ENCODE measurements at places on chromosomes 6 and 20.

- DNase-seq, result no peak
Measured at GRCh38 chr20:36101192-36101591, 53.3 kb upstream of the EPB41L1 start.

DNA sequence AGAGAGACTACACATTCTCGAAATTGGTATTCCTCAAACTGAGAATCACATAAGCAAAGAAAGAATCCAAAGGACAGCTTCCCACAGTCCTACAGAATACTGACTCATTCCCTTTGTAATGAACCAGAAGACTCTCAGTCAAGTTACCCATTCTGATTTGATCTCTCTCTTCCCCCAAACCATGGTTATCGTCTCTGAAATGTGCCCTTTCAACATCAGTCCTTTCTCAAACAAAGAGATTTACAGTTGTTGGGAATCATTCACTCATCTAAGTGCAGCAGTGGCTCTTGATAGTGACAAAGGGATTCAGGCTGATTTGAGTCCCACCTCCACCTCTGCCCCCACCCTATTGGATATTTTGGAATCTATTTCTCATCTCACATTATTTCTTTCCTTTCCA is 15.0 kb upstream of the RSPO3 start:
- DNase-seq, result no peak

DNA sequence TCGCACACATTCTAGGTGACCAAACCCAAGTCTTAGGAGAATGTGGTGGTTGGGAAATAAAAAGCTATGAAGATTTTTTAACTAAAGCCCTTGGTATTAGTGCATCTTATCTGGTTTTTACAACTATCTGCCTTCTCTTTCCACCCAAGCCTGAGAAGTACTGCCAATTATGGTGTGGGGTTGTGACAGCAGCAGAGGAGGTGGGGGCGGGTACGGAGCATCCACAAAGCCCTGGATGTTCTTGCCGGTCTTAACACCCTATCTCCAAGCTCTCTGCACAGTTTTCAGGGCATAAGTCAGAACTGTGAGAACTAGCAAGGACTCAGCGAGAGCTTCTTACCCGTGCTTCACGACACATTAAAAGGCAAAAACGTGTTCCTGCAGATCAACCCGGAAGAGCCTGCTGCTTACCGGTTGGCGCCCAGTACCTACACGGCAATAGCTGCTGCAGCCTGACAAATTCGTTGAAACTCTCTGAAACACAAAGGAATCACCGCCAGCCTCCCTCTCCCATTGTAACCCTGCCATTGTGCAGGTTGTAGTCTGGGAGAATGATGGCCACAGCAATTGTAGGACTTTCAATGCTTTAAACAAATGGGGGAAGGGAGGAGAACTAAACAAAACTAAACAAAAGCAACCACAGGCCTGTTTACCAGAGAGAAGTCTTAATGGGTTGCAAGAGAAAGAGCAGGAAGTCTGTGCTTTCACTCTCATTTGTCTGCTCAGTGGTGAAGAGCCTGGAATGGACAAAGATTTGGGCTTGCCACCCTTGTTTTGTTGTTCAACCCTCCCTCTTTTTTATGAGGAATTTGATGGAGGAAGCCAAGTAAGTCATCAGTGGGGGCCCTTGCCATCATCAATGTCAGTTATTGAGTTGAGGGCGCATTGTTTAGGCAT is 461.0 kb upstream of the JARID2 start:
- no peak for DNase-seq

DNA sequence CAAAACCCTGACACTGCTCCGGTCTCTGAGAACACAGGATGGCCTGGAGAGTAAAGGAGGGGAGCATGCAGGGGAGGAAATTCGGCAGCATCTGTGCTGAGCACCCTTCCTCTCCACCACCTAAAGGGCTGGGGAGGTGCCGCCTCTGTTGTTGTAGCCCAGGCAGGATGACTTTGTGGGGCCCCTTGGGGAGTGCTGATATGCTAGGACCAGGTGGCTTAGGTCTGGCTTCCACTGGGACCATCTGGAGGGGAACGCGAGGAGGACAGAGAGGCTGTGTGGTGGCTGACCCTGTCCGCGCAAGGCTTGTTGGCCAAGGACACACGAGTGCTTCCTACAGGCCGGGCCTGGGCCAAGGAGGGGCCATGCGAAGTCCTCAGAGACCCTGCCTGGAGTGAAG is 9.9 kb upstream of the RPS6KA2 start:
- DNase-seq, result no peak

- no peak for DNase-seq
Measured at GRCh38 chr6:135093578-135093977, 39.0 kb upstream of the HBS1L start.

GRCh38 chr6:44415449-44415848 is 27.9 kb downstream of the CDC5L start:
- DNase-seq, result no peak

DNA sequence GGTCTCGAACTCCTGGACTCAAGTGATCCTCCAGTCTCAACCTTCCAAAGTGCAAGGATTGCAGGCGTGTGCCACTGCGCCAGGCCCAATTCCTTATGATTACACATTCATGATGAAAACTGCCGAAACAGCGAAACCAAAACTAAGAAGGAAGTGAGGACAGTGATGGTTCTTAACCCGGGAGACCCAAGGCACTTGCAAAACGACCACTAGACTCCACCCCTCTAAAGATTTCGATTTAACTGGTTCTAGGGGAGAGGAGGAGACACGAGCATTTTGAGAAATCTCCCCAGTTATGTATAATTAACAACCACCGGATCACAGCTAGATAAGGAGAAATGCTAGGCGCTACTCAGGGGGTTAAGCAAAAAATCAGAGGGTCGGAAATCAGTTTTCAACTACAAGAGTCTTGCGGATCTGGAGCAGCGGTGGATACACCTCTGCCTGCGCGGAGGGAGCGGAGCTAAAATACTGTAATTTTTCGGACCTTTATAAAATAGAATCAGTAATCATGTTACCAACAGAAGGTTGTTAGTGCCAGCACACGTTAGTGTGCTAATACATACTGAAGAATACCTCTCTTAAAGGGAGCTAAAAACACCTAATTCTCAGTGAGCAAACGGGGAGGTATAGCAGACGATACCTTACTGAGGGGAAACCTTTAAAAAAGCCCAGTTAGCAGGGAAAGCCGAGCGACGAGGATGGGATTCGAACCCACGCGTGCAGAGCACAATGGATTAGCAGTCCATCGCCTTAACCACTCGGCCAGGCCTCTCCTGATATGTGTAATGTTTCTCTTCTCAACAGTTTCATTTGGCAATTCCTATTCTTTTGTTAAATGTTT is 60.0 kb upstream of the BTN3A2 start:
- peak; percentile 87 for DNase-seq

DNA sequence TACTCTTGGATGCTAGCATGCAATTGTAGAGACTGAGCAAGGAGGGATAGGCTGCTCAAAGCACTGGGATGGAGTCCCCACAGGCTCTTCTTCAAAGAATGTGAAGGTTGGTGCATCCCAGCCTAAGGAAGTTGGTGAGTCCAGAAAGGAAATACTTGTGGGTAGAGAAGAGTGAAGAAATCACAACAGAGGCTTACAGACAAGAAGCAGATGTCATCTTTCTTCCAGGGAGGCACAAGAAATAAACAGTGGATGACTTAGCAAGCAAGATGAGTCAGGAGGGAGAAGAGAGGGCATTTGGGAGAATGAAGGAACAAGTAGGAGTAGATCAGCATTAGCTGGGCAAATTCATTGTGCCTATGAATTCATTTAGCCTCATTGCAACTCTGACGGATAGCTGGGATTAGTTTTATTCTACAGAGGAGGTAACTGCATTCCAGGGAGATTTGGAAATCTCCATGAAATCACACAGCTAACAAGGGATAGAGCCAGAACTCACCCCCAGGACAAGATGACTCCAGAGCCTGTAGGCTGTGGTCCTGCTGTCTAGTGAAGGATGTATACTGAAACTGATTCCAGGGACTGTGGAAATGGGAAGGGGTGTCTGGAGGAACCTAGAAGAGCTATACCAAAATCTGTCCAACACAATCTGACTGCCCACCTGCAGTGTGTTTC is 125.8 kb upstream of the SPTLC3 start:
- DNase-seq, result no peak

DNA sequence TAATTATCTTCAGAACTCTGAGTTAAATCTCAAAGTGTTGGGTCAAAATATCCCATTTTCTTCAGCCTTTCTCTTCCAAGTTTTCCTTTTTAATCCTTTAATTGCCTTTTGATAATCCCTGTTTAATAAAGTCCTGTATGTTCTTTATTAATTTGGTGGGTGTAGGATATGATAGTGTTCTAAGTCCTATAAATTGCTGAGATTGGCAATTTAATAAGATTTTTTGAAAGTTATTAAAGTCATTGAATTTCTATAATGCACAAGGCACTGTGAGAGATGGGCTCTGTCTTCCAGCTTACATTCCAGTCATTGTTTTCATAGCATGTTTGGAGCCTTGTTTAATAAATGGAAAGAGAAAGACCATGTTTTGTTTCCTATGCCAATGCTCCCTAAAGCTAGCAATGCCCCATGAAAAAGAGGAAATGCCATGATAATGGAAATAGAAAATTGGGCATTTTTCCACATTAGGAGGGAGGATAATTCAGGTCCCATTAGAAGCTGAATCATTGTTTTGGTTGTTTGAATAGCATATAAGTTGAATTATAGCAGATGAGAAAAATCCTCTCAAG is 404.8 kb downstream of the CD109 start:
- DNase-seq, result no peak

DNA sequence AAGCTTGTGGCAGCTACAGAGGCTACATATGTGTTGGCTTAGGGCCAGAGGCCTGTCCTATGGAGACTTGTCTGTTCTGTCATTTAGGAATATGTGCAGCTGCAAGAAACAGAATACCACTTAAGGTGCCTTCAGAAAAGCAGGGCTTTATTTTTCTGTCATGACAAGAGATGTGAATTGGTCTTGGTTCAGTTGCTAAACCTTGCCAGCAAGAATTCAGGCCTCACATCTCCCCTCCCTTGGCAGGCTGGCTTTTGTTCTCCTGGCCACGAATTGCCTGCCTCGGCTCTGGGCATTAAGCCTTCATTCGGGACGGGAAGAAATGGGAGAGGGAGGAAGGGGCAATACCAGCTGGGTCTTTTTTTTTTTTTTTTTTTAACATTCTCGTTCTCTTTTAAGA is 82.4 kb upstream of the TGM3 start:
- no peak for DNase-seq

GRCh38 chr20:31822421-31823330 is 3.5 kb downstream of the MYLK2 start:
- DNase-seq, result peak; percentile 93

DNA sequence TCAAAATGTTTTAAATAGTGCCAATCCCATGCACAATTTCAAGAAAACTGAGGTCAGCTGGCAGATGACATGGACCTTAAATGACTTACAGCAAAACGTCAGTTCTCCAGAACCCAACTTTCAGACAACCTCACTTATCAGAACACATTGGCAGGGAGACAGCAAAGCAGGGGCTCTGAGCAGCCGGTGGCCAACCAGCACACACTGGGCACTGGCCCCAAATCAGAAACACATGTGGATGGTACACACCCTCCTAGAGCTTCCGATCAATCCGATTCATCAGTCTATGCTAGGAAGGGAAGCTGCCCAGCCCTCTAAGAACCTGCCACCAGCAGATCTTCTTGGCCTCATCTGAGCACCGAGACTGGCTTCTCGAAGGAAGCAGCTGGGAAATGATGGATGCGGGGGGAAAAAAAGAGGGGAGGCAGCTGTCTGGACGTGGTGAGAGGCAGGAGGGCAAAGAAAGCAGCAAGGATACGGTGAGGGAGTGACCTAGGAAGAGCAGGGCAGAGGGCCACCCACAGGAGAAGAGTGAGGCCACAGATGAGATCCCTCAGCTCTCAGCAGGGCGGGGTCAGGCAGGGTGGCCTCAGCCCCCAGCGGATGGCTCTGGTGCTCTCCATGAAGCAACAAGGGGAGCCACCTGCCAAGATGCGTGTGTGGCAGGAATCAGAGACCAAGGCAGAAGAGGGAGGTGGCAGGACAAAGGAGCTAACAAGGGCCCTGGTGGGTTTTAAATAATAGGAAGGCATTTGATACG is 32.9 kb downstream of the TAF4 start:
- no peak for DNase-seq

- no peak for DNase-seq
Measured at GRCh38 chr20:48143435-48144081, 358.3 kb upstream of the SULF2 start.

DNA sequence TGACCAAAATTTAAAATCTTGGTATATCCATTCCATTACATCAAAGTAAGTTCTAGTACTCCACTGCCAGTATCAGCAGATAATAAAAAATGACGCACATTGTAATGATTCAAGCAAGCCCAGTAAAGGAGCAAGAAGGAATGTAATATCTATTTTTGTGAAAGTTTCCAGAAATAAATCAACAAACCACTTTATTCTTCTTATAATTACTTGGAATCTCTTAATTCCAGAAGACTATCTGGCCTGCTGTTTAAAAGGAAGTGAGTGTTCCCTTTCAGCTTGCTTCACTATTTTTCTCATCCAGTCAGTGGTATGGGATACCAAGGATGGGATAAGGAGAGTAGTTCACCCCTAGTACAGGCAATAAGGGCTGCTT is 42.2 kb upstream of the DSE start:
- DNase-seq, result no peak

DNA sequence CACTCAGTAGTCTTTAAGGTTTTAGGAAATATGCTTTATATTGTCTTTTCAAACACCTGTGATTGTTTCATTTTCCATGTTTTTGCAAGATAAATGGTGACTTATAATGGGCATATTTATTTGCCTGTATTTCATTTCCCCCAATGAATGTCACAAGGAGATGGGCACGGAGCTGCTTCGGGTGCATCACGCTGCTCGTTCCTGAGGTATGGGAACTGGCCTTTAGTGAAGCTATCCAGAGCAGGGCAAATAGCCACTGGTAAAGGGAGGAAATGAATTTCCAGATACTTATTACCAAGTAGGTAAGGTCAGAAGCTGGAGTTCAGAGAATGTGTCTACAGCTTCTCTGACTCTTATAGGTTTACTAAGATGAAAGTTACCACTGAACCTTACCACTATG is 3.7 kb downstream of the POU3F2 start:
- DNase-seq, result no peak

DNA sequence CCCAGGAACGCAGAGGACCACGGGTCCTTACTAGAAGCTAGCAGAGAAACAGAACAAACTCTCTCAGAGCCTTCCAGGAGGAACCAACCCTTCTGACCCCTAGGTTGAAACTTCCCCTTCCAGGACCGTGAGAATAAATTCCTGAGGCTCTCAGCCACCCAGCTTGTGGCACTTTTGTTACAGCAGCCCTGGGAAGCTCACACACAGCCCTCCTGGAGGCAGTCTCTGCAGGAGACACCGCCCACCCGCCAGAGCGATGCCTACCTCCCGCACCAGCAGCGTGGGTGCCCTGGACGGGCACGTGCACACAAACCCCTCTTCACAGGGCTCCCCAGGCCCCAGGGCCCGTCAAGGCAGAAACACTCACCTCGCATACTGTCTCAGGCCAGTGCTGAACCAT is 4.2 kb downstream of the RNASET2 start:
- DNase-seq, result peak; percentile 75

- DNase-seq, result no peak
Measured at GRCh38 chr6:127301199-127301700, 34.6 kb downstream of the RNF146 start.

DNA sequence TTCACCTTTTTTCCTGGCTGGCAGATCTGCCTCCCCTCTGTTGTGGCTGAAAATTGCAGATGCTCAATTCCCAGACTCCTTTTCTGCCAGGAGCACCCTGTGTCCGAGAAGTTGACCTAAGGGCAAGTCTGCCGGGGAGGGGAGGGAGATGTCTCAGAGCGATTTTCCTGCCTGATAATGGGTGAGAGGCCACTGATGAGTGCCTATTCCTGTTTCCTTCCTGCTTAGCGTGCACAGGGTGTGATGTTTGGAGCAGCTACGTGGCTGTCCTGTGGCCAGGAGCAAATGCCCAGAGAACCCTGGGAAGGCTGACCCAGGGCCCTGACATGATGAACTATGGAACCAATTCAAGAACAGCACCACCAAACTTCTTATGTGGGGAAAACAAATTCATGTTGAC is 22.5 kb downstream of the SOX4 start:
- no peak for DNase-seq
